Neural progenitor cell (in vitro differentiated cells): ENCODE measurements at places on chromosomes 2 and 18. TPM values are rescaled to one million over a fixed set of nuclear protein-coding genes. Genes with fewer than 3 reads are reported as not detected.

DNA sequence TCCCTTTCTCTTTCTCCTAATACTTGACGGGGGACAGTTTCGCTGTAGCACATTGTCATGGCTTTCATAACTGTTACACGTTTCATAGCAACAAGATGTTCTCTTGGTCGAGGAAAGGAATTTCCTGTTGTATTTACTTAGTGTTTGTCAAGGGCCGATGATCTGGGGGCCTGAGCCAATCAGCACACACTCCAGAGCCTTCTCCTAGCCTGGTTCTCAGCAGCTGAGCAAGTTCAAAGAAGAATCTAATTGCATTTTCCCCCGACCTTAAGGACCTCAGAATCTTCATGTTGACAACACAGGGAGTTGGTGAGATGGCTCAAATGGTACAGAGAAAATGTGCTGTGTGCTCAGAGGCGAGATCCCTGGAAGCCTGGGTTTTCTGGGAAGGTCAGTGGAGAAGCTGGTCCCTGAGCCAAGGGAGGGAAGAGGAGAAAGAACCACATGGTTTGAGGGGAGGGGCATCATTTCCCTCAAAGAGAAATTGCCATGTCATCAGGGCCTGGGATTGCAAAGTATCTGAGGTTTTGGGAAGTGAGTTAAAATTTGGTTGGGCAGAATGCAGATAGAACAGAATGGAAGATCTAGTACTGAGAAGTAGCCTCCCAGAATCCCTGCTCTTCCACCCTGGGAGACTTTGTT is 76.9 kb upstream of the AGAP1 start:
- H3K27ac ChIP-seq = no peak overlapping the region
- no peak overlapping the region for H3K4me3 ChIP-seq
- no peaks in the 10 kb centered on the region for H3K27me3 ChIP-seq

ACTR1B gene
- total RNA-seq = 42.9 and 73.2 TPM in 2 replicates

NTSR2 gene
- total RNA-seq = not detected in 2 replicates

GRCh38 chr2:134375935-134376334 is 122.1 kb downstream of the MGAT5 start:
- DNase-seq = peak; percentile 22
- H3K27ac ChIP-seq = no peak overlapping the region
- no peak overlapping the region for H3K4me3 ChIP-seq
- H3K27me3 ChIP-seq = no peaks in the 10 kb centered on the region
- no peaks in the 10 kb centered on the region for H3K4me1 ChIP-seq

- no peak for DNase-seq
- no peaks in the 10 kb centered on the region for H3K4me1 ChIP-seq
- no peak overlapping the region for H3K4me3 ChIP-seq
- H3K36me3 ChIP-seq = no peaks in the 10 kb centered on the region
These were observed 321.5 kb downstream of the XIRP2 start for GRCh38 chr2:167209784-167210183.

DNA sequence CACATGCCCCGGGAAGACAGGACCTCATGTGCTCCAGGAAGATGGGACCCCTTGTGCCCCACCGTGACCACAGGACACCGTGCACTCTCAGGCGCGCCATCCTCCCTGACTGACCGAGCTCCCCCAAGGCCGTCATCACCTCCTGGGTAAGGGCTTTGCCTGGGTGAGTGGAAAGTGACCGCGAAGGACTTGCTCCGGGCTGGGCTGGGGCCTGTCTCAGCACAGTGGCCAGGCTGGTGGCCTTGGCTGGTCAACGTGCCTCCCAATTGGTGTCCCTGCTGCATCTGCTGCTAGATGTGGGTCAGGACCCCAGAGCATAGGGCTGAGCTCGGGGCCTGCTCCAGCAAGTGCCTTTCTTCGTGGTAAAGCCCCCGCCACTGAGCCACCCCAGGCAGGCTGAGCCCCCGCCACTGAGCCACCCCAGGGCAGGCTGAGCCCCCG is 69.7 kb upstream of the CTDP1 start:
- no peak for DNase-seq
- no peaks in the 10 kb centered on the region for H3K4me1 ChIP-seq
- H3K27me3 ChIP-seq = no peaks in the 10 kb centered on the region
- H3K36me3 ChIP-seq = no peaks in the 10 kb centered on the region
- H3K4me3 ChIP-seq = no peak overlapping the region

- peaks cover 3% of the 10 kb centered on the region for H3K27me3 ChIP-seq
- peaks cover 53% of the 10 kb centered on the region for H3K4me1 ChIP-seq
- peak overlapping the region; percentile 40 for H3K27ac ChIP-seq
- H3K4me3 ChIP-seq = peak overlapping the region; percentile 5
- no peaks in the 10 kb centered on the region for H3K36me3 ChIP-seq
These were observed 4.5 kb downstream of the ITM2C start for GRCh38 chr2:230868947-230869913.

DNA sequence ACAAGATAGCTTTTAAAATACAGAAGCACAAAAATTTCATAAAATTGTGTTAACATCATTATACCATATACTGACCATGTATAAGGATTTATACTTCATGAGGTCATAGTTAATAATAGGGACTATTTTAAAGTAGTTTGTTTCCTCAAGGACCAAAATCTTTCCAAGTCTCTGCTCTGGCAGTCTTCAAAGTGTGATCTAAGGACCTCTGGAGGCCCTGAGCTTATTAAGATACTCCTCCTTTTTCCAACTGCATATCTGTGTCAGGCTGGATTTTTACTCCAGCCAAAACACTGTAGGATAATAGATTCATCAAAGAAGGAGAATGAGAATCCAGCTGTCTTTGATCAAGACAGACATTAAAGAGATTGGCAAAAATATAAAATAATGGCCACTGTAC is 1.7 kb upstream of the SCYGR2 start:
- DNase-seq = no peak
- no peaks in the 10 kb centered on the region for H3K36me3 ChIP-seq
- no peak overlapping the region for H3K4me3 ChIP-seq
- no peaks in the 10 kb centered on the region for H3K4me1 ChIP-seq

EDAR gene
- total RNA-seq = not detected in 2 replicates

DNA sequence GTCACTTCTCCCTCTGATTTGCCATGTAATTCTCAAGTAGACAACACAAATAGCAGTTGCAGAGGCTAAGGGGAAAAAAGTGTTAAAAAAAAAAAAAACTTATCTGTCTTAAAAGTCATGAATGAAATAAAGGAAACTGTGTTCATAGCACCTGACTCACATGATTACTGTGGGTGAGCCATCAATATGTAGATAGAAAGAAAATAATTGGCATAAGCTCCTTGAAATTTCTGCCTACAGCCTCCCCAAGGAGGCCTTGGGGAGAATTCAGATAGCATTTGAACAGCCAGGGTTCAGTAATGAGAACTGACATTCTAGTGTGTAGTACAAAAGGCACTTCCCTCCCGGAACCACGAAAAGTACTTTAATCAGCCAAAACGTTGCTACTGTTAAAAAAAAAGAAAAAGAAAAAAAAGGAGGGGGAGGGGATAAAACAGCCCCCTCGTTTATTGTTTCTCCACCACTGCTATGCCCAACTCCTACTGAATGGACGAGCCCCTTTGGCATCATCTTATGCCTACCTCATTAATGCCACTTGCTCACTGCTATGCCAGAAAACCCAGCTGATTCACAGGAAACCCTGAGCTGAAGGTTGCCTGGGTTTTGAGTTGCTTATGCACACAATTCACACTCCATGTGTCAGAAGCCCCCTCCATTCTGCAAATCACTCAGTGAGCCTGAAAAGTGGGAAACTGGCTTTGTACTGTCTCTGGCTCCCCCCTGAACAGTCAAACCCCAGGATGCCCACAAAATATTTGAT is 65.5 kb upstream of the KLF7 start:
- DNase-seq = no peak
- no peak overlapping the region for H3K4me3 ChIP-seq
- H3K36me3 ChIP-seq = no peaks in the 10 kb centered on the region
- no peaks in the 10 kb centered on the region for H3K27me3 ChIP-seq
- no peak overlapping the region for H3K27ac ChIP-seq

NEU4 gene
- total RNA-seq = 1.2 TPM in 1 of 2 replicates, not detected in the other

DNA sequence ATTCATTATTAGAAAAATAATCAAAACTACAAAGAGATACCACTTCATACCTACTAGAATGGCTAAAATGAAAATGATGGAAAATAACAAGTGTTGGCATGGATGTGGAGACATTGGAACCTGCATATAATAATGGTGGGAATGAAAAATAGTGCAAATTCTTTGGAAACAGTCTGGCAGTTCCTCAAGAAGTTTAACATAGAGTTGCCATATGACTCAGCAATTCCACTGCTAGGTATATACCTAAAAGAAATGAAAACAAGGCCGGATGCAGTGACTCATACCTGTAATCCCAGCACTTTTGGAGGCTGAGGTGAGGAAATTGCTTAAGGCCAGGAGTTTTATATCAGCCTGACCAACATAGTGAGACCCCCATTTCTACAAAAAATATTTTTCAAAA is 41.6 kb upstream of the ACYP2 start:
- no peak overlapping the region for H3K4me3 ChIP-seq
- no peak overlapping the region for H3K27ac ChIP-seq

SPR gene
- 2.2 and 4.4 TPM in 2 replicates for total RNA-seq

ZNF892 gene
- 15.4 and 20.6 TPM in 2 replicates for total RNA-seq

- DNase-seq = no peak
- H3K4me1 ChIP-seq = no peaks in the 10 kb centered on the region
- H3K27me3 ChIP-seq = no peaks in the 10 kb centered on the region
- no peak overlapping the region for H3K27ac ChIP-seq
These were observed 1201.0 kb upstream of the LRRTM1 start for GRCh38 chr2:81505586-81505985.

KANSL1L gene
- 31.2 and 51.8 TPM in 2 replicates for total RNA-seq

- no peak overlapping the region for H3K27ac ChIP-seq
- no peak for DNase-seq
- H3K4me3 ChIP-seq = no peak overlapping the region
- no peaks in the 10 kb centered on the region for H3K4me1 ChIP-seq
- no peaks in the 10 kb centered on the region for H3K36me3 ChIP-seq
These were observed 299.5 kb downstream of the CCDC102B start for GRCh38 chr18:69097349-69097748.

GRCh38 chr2:224151161-224151560 is 112.1 kb upstream of the SERPINE2 start:
- H3K4me3 ChIP-seq = no peak overlapping the region
- no peaks in the 10 kb centered on the region for H3K36me3 ChIP-seq
- no peak overlapping the region for H3K27ac ChIP-seq
- DNase-seq = no peak
- H3K4me1 ChIP-seq = no peaks in the 10 kb centered on the region

PDCL3 gene
- 15.4 and 24.9 TPM in 2 replicates for total RNA-seq
